H54 (cell line): ENCODE measurements at places on chromosomes 5 and 9.

DNA sequence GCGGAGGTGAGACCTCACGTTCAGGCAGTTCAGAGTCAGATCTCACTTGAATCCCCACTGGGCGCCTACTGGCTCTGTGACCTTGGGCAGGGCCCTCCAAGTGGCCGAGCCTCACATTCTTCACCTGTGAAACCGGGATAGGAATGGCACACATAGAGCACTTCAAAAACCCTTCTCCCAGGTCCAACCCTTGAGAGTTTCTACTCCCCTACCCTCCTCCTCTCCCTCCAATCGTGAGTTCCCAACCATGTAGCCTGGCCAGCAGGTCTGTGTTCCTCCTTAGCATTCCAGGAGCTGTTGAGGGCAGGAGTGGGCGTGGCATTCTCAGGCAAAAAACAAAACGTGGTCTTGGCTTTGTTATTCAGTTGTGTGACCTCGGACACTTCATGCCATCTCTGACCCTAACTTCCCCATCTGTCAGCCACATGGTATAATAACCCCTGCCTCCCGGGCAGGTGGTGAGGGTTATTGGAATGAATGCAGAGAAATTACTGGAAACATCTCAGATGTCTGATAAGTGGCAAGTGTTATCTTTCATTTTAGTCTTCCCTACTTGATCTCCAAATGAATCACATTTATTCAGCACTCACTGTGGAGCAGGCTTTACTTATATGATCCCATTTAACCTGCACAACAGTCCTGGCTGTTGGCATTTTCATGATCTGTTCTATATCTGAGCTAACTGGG, 112.8 kb upstream of the BOD1 start:
- no peak for DNase-seq

GRCh38 chr9:133706307-133707050, 31.7 kb downstream of the SARDH start:
- DNase-seq, result no peak

DNA sequence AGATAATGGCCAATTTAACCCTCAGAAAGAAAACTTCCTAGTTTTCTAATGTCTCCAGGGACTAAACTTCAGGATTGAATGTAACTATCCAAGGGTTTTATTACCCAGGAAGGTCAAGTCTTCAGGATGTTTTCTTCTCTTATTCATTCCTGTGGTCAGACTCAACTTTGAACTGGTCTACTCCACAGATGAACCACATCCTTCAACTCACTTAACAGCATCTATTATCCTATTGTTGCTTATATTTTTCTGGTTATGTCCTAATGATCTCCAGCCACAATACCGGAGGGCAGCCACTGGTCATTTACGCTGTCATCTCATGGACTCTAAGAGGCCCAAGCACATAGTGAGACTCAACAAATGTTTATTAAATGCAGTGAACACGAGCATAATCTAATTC, 47.2 kb upstream of the LIFR start:
- no peak for DNase-seq

- DNase-seq, result no peak
Observed at GRCh38 chr5:157283434-157283833, 17.5 kb downstream of the CYFIP2 start.

DNA sequence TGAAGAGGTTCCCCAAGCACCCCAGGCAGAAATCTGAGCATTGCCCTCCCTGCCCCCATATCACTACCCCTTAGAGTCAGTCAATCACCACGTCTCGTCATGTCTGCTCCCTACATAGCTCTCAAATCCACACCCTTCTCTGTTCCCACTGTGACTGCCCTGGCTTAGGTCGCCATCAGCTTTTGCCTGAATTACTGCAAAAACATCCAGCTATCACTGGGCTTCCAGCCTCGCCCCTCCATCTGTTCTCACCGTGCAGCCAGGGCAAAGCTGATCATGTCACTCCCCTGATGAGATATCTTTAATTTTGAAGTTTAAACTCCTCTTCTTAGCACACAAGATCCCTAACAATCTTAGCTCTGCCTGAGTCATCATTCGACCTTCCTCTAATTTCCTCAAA, 89.6 kb upstream of the TBC1D2 start:
- DNase-seq, result no peak

DNA sequence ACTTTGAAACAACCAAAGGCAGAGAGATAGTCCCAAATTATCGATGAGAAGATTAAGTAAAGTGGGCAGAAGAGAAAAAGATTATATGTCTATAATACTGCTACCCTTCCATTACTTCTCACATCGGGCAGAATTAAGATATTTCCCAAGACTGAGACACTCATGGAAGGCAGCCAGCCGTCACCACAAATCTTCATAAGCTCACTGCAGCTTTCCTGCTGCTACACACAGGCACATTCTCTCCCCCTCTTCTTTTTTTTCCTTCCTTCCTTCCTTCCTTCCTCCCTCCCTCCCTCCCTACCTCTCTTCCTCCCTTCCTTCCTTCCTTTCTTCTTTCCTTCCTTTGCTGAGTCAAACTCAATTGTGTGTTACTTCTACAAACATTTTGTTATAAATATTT, 58.7 kb upstream of the SPATA31C2 start:
- peak; percentile 40 for DNase-seq

GRCh38 chr5:90562341-90562740, 3.7 kb downstream of the ADGRV1 start:
- DNase-seq, result no peak

- no peak for DNase-seq
Observed at GRCh38 chr9:100477241-100477640, 4.3 kb downstream of the TMEFF1 start.

- DNase-seq, result no peak
Observed at GRCh38 chr5:150481972-150482406, 25.9 kb upstream of the NDST1 start.

DNA sequence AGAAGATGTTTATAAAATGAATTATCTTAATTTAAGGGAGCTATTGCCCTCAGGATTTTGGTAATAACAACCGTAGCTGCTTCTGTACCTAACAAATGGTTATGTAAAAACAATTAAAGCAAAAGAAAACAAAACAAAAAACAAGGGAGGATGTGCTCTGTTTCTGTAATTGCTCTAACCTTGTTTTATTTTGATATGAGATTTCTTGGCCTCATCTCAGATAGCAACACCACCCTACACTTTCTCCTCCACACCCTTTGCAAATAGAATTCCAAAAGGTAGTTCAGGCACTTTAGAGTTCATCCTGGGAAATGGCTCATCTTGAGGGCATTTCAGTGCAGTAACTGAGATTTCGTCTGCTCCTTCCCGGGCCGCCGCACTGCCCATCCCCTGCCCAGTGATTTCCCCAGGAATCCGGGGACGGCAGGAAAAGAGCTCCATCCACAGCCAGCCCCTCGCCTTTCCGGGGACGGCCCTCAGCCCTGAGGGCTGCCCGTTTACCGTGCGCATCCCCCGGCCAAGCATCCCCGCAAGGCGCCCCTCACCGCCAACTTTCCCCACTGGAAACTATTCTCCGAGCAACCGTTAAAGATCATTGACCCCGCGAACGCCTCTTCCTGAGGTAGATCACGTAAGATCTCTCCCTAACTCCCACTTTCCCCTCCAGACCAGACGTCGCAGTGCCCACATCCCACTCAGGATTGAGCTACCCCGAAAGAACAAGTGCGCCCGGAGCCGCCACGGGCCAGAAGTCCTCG, 1.2 kb downstream of the FNBP1 start:
- no peak for DNase-seq

DNA sequence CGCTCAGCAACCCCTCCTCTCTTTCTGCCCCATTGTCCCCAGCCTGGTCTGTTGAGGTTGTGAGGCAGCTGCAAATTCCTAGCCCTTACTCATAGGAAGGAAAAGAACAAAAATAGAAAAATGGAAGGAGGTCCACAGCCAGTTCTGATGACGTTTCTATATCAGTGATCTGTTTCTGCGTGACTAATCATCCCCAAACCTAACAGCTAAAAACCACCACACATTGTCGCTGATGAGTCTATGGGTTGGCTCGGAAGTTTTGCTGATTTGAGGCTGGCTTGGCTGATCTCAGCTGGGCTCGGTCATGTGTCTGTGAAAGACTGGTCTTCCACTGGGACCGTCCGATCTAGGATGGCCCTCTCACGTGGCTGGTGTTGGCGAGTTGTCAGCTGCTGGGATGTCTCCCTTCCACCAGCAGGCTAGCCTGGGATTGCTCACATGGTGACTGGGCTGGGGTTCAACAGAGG, 200.6 kb upstream of the ZNF618 start:
- DNase-seq, result peak; percentile 83

- no peak for DNase-seq
Observed at GRCh38 chr9:131473891-131474290, 28.8 kb upstream of the POMT1 start.
